ENCODE measurements at places on chromosomes 12 and 14.

DNA sequence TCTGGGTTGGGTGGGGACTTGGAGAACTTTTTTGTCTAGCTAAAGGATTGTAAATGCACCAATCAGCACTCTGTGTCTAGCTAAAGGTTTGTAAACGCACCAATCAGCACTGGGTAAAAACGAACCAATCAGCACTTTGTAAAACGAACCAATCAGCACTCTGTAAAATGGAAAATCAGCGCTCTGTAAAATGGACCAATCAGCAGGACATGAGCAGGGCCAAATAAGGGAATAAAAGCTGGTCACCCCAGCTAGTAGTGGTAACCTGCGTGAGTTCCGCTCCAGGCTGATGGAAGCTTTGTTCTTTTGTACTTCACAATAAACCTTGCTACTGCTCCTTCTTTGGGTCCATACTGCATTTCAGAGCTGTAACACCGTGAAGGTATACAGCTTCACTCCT lies 1.7 kb upstream of the ACOT2 start:
- DNase-seq, result no peak

DNA sequence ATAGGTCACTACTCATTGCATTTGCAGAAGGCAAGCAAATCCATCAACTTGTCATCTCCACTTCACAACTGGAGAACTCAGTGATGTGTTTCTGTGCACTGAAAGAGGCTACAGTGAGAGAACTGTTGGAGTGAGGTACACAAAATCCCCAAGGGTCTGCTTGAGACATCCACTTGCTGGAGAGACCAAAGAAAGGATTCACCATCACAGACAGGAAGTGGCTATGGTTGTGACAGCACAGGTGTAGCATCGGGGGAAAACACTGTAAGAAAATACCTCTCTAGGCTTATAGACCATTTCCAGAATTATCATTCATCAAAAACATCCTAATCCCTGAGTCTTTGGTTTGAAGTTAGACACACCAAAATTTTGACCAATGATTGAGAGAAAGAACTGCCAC lies 201.3 kb upstream of the OR4E1 start:
- no peak for DNase-seq

- peak; percentile 70 for DNase-seq
Measured at GRCh38 chr14:81298911-81299310, 78.2 kb upstream of the GTF2A1 start.

DNA sequence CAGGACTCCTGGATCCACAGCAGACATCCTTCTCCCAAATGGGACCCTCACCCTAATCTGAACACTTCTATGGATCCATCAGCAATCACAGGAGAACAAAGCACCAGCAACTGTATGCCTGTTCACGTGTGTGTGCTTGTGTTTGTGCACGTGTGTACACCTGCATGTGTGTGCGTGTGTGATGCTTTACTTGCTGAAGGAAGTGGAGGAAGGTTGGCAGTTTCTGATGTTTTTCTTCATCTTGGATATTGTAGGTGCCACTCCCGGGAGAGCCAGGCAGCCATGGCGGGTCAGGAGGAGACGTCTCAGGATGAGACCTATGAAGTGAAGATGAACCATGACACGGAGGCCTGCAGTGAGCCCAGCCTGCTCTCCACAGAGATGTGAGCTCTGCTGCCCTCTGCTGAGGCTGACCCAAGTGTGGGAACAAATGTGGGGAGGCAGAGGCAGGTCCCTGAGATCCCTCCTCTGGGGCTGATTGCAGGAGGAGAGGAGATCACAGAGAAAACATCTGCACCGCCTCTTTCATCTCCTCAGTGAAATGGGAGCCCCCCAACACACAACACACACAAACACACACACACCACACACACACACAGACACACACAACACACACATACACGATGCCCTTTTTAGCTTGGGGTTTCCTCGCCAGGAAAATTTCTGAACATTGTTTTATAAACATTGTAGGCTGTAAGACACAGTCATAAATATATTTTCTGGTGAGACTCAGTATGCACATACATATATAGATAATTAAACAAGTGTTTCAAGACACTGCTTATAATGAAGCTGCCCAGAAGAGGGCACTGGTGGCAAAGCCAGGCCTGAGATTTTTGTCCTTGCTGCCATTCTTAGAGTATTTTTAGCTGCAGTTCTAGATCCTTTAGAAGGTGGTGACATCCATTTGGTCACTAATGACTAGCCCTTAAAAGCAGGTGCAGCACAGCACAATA lies 112.2 kb upstream of the FKBP4 start:
- peak; percentile 7 for DNase-seq

GRCh38 chr12:9992296-9992695 lies 6.6 kb downstream of the CLEC1B start:
- no peak for DNase-seq

- DNase-seq, result no peak
Measured at GRCh38 chr14:62957562-62957961, 87.7 kb downstream of the KCNH5 start.

DNA sequence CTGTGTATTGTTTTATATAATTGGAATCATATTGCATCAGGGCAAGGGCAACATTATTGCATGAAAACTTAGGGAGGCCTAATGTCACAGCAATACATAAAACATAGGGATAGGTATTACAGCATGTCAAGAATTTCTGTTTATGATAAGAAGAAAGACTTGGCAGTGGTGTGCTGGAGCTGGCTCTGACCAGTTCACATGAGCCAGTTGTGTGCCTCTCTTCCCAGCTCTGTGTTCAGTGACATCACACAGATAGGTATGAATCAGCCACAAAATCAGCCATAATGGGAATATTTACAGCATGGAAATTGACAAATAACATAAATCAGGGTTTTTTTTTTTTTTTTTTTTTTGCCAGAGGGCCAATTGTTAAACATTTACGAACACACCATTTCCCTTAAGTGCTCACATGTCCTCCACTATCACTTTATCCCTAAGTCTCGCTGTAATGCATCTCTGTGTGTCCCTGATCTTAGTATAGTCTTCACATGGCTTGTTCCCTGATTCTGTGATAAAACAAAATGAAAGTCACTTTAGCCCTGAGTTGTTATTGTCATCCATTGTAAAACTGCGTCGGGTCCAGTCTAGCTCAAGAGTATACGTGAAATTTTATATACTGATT lies 31.9 kb upstream of the ACSM4 start:
- DNase-seq, result no peak

DNA sequence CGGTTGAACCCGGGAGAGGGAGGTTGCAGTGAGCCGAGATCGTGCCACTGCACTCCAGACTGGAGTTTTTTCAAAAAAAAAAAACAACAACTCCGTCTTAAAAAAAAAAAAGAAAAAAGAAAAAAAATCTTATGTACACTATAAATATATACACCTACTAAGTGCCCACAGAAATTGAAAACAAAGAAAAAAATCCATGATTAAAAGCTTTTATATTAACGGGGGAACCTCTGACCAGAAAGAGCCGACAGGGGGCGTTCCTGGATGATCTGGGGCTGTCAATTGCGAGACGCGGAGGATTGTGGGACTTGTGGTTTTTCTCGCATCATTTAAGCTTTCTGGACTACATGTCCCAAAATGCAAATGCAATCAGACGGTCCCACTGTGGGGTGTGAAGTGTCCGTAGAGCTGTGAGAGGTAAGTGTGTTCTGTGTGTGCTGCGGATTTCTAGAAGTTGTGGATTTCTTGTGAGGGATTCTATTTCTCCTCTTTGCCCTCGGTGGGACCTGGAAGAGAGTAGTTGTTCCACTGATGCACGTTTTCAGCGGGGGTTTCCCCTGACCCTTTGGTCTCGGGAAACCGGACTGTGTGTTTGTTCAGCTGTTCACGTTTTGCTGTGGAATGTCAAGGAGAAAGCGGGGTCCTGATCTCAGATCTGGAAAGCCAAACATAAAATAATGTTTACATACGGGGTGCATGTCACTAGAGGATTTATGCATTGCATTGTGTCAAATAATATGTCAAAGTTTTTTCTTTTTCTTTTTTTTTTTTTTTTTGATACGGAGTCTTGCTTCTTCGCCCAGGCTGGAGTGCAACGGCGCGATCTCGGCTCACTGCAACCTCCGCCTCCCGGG lies at the start of gene SIRT4:
Gene SIRT4 (plus strand): TSS at position 360 of the 854 bp plus-strand sequence. CDS start 1,241 bp downstream, outside the sequence.
- DNase-seq, result peak; percentile 73

- no peak for DNase-seq
Measured at GRCh38 chr14:66163023-66163422, 323.1 kb upstream of the CCDC196 start.

DNA sequence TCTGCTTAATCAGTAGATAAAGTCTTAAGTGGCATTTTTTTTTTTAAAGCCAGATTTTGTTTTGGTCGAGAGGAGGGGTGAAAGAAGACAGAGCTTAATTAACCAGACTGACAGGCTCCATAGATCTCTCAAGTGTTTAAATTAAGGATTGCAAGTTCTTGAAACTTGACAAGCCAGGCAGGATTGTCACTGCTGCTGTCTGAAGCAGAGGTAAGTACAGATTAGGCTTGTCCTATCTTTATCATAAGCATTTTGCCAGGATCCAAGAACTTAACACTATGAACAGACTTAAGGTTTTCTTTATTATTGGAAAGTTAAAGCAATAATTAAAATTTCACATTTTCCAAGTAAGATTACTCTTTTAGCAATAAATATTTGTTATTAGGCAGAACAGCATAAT lies 179.6 kb upstream of the LMO3 start:
- DNase-seq, result no peak

GRCh38 chr12:77213319-77213718 lies 147.9 kb upstream of the E2F7 start:
- no peak for DNase-seq

- no peak for DNase-seq
Measured at GRCh38 chr12:46556819-46557524, 184.4 kb upstream of the SLC38A2 start.

DNA sequence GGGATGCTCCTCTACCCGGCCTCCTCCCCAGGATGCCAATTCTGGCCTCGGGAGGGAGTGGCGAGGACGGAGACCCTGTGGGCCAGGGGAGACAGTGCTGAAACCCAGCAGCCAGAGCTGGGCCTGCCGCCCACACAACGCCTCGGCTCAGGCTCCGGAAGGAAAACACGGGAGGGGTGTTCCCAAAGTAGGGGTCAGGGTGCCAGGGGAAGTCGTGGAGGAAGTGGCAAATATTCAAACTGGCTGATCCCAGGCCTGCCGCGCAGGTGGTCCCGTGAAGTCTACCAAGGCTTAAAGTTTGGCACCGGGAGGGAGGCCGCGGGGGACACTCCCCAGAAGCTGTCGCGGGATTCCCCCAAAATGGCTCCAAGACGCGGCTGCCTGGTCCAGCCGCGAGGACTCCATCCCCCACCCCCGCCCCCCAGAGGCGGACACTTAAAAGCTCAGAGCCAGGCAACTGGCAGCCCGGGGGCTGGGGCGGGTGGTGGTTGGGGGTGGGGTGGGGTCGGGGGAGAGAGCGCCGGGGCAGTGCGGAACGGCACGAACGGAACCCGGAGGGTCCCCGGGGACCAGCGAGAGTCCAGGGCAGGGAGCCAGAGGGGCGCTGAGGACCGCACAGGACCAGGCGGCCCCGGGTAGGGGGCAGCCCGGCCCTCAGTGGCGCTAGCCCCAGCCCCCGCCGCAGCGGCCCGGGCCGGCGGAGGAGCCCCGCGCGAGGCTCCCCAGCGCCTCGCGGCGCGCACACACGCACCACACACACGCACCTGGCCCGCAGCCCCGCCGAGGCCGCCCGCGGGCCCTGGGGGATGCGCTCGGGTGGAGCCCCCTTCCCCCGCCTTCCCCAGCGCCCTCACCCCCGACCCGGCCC lies 20.0 kb downstream of the BEGAIN start:
- DNase-seq, result no peak

DNA sequence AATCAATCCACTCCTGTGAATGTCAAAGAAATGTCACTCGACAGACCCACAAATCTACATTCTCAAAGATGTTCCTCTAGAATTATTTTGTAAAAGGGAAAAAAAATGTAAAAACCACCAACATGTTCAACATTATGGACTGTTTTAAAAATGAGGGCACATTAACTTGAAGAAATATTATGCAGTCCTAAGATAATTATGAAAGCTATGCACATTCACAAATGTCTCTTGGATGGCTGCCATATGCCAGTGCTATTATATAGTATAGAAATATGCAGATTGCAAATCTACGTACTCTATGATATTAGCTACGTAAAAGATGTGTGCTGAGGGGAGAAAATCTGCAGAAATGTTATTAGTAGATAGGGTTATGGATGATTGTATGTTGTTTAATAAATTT lies 334.2 kb downstream of the BMP4 start:
- DNase-seq, result no peak

GRCh38 chr12:54479421-54479820 lies 6.0 kb upstream of the GTSF1 start:
- no peak for DNase-seq

- DNase-seq, result no peak
Measured at GRCh38 chr14:94483071-94483451, 7.1 kb upstream of the SERPINA9 start.

- no peak for DNase-seq
Measured at GRCh38 chr12:76276499-76277151, 71.6 kb downstream of the BBS10 start.

- DNase-seq, result no peak
Measured at GRCh38 chr12:90959538-90960139, 4.7 kb upstream of the CCER1 start.

- DNase-seq, result no peak
Measured at GRCh38 chr14:58776516-58776915, 138.8 kb downstream of the DACT1 start.

DNA sequence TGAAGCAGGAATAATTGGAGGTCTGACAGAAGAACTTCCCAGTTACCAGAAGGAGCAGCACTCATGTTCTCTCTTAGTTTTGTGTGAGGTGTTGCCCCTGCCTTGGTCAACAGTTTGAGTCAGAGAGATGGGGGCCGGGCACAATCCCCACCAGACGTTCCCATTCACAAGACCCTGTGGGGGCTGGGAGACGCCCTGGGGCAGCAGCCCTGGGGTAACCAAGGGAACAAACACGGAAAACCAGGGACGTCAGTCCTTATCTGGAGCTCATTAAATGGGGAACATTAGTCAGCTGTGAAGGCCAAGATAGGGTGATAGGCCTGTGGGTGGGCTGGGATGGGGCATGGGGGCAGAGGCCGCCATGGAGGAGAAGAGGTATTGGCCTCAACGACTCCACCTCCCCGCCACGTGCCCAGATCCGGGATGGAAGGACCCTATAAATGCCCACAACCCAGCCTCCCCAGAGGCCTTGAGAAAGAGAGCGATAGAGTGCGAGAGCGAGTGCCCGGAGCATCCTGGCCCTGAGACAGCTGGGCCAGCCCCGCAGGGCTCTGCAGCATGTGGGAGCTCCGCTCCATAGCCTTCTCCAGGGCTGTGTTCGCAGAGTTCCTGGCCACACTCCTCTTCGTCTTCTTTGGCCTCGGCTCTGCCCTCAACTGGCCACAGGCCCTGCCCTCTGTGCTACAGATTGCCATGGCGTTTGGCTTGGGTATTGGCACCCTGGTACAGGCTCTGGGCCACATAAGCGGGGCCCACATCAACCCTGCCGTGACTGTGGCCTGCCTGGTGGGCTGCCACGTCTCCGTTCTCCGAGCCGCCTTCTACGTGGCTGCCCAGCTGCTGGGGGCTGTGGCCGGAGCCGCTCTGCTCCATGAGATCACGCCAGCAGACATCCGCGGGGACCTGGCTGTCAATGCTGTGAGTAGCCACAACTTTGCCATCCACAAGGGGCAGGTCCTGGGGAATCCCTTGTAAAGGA lies at the start of gene AQP2:
Gene AQP2 (plus strand): TSS at position 465 of the 979 bp plus-strand sequence. CDS start 94 bp downstream, at position 559.
- no peak for DNase-seq

- DNase-seq, result no peak
Measured at GRCh38 chr14:69335371-69335771, 62.7 kb downstream of the ERH start.

All from DMS 273 treated with DMSO at 0.1 percent for 48 hours (cell line).